Lung (tissue), 17 donors: ENCODE measurements at places on chromosomes 12 and 14.
A peak's percentile ranks its signal among the peaks of the same experiment; 100 is the strongest.

DNA sequence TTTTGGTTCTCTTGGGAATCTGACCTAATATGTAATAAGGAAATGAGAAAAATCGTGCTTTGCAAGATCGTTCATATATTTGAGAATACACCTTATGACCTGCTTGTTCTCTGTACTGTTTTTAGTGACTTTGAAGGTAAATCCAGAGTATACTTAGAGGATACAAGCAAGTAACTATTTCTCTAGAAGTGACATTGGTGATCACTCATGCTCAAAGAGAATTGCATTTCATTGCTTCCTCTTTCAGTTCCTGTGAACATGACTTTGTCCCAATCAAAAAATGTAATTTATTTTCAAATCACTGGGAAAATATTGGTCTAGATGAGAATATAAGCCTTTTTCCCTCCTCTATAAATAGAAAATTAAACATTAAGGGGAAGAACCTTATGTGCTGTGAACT is 2.7 kb downstream of the KTN1 start:
- DNase-seq, result no peak

DNA sequence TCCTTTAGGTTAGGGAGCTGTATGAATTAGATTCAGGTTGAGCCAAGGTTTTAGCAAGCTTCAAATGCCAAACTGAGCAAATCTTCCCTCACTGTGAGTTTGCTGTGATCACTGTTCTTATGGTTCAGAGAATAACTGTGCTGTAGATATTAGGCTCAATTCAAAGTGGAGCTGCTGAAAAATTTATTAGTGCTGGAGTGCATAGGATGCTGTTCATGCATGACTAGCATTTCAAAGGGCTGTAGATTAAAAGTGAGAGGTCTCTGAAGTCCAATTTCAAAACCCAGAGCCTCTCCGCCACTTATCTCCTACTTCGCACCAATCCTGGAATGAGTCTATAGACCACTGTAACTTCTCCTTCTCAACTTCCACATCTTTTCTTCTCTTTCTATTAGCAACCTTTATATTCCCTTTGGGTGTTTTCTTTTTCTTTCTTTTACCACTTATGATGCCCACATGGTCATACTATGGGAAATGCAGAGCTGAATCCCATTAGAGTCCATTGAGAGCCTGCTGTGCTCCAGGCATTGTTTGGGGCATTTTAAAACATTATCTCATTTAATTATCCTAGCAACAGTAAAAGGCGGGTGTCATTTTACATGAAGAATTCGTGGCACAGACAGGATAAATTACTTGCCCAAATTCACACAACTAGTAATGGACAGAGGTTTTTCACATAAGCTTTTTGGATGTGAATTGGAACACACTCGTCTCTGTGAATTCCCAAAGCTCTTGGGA is 77.5 kb upstream of the EEA1 start:
- DNase-seq, result no peak

DNA sequence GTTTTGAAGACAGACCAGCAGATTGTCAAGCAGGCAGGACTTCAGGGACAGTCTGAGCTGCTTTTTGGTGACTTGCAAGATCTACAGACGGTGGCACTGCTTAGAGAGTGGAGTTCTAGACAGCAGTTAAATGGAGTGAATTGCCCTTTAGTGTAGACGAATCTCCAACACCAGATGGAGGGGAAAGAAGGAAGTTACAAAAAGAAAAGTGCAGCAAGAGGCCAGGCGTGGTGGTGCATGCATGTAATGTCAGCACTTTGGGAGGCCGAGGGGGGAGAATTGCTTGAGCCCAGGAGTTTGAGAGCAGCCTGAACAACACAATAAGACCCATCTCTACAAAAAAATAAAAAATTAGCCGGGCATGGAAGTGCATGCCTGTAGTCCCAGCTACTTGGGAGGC is 8.4 kb upstream of the HHIPL1 start:
- no peak for DNase-seq

- no peak for DNase-seq
Observed at GRCh38 chr12:13981296-13981962, at the start of gene GRIN2B. GRIN2B (minus strand) TSS chr12:13981602; CDS start chr12:13866208, 115,394 bp downstream.

DNA sequence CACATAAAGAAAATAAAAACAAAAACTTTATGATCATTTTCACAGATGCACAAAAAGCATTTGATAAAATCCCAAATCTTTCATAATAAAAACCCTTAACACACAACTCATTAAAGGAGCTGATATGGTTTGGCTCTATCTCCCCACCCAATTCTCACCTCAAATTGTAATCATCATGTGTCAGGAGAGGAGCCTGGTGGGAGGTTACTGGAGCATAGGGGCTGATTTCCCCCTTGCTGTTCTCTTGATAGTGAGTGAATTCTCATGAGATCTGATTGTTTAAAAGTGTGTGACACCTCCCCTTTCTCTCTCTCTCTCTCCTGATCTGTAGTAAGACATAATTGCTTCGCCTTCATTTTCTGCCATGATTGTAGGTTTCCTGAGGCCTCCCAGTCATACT is 790.7 kb downstream of the C12orf50 start:
- no peak for DNase-seq

- DNase-seq, result peak; percentile 31
Observed at GRCh38 chr14:22955702-22956569, 954 bp downstream of the HAUS4 start.

DNA sequence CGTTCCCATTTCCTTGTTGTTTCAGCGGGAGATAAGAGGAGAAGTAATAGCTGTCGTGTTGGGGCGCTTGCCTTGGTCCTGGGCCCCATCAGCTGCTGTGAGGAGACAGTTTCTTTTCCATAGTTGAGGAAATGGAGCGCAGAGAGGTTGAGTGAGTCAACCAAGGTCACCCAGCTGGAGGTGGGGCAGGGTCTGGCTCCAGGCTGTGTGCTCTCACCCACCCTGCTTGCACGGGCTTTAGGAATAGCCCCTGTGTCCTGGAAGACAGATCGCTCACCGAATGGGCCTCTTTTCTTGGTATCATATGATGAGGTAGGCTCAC is 165.7 kb upstream of the RTL1 start:
- no peak for DNase-seq

DNA sequence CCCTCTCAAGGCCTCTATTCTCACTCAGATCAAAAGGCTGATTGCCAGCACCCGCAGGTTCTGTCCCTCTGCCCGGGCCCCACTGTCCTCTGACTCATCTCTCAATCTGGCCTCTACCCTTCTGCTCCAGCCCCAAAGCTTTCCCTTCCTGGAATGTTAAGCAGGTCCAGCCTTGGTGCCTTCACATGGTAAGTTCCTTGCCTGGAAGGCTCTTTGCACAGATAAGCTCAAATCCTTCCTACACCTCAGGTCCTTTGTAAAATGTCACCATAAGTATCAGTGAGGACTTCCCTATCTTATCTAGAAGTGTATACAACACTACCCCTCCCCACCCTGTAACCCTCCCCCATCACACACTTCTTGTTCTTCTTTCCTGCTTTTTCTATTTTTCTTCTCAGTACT is 22.2 kb downstream of the LPCAT3 start:
- DNase-seq, result no peak

- DNase-seq, result no peak
Observed at GRCh38 chr12:25054783-25055144, 105.9 kb upstream of the BCAT1 start.

- DNase-seq, result no peak
Observed at GRCh38 chr14:77375164-77375950, 1.5 kb downstream of the TMED8 start.

- no peak for DNase-seq
Observed at GRCh38 chr12:10293570-10294227, 14.0 kb upstream of the KLRD1 start.

DNA sequence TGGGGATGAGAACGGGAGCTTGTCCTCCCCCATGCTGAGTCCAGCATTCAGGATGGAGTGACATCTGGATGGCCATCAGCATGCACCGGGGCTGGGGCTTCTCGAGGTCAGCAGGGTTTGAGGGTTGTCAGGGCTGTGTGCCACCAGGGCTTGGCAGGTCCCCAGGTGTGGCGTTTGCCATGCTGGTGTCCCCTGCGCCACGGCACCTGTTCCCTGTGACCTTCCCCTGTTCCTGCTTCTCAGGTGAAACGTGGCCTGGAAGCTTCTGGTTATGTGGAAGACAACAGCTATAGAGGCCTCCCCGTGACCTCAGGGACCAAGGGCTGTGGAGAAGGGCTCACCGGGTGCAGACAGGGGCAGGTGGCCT is 152.4 kb downstream of the KIF26A start:
- peak; percentile 10 for DNase-seq

DNA sequence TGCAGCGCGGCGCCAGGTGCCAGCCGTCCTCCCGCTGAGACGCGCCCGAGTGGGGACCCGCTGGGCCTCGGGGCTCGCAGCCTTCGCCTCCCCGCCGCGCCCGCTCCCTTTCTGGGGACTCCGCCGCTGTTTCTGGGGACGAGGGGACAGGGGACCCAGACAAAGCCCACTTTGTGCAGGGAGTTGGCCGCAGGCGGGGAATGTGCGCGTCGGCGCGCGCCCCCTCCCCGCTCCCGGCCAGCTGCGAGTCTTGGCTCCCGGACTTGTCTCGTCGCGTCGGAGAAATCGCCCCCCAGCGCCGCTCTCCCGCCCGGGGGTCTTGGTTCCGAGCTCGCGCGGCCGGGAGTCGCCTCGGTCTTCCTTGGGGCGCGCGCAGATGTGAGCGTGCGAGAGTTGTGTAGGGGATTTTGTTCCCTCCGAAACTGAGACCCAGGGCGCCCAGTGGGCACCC is 717 bp downstream of the VASH1 start:
- peak; percentile 51 for DNase-seq

GRCh38 chr12:59887178-59887577 is 291.3 kb downstream of the SLC16A7 start:
- DNase-seq, result no peak

GRCh38 chr12:202081-202731 is 11.8 kb downstream of the SLC6A12 start:
- DNase-seq, result no peak

DNA sequence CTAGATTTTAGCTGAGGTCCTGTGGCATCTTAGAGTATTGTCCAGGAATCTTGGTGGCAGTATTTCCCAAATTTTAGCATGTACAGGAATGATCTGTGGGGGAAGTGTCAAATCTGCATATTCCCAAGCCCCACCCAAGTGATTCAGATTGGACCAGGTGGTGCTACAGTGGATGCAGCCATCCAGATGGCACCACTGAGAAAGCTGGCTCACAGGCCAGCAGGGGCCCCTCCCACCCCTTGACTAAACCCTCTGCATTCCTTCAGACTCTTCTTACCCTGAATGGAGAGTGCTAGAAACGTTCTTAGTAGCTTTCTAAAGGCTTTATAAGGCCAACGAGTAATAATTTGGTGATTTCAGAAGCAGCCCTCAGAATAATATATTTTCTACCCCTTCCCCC is 255.2 kb downstream of the NRXN3 start:
- DNase-seq, result no peak

DNA sequence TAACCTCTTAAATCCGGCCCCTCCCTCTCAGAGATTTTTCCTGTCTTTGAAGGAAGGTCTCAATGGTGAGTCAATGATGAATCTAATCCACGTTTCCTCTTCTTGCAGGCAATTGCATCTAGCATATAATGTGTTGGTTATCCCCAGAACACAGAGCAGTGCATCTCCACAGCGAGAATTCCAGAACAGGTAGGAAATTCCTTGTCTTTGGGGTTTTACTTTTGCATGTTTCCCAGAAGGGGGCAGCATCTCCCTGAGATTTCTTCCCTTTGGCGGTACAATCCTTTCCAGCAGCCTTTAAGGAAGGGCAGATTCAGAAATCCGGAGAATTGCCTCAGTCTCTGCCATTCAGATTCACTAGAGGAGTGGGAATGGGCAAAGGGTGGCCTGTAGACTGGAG is 128.0 kb downstream of the KCNA5 start:
- DNase-seq, result peak; percentile 69

- no peak for DNase-seq
Observed at GRCh38 chr14:104592785-104593184, 11.8 kb downstream of the TMEM179 start.

DNA sequence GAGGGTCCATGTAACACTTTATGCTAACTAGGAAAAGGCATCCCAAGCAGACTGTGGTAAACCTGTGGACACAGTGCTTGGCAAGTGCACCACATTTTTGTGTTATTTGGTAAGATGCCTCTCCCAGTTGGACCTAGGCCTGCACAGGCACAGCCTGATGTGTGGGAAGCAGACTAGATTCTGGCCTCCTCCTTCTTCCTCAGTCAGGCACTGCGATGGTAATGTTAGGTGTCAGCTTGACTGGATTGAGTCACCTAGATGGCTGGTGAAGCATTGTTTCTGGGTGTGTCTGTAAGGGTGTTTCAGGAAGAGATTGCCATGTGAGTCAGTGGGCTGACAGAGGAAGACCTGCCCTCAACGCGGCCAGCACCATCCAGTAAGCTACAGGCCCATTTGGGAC is 25.3 kb upstream of the RHOJ start:
- no peak for DNase-seq

- no peak for DNase-seq
Observed at GRCh38 chr14:90816681-90817436, 629 bp upstream of the TTC7B start.

DNA sequence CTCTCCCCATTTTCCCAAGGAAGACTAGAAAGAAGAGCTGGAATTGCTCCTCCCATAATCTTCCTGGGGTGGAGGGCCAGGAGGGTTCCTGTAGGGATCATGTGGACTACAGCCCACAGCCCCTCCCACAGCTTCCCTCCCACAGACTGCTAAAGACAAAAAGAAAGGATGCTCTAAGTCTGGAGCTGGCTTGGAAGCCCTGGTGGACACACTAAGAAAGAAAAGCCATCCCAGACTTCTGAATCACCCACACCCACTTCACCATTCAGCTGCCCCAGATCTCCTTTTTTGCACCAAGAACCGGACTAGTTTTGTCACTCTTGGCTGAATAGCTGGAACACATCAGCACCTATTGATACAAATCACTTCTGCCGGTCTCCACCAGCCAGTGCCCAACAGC is 56.8 kb upstream of the PLXNC1 start:
- no peak for DNase-seq

DNA sequence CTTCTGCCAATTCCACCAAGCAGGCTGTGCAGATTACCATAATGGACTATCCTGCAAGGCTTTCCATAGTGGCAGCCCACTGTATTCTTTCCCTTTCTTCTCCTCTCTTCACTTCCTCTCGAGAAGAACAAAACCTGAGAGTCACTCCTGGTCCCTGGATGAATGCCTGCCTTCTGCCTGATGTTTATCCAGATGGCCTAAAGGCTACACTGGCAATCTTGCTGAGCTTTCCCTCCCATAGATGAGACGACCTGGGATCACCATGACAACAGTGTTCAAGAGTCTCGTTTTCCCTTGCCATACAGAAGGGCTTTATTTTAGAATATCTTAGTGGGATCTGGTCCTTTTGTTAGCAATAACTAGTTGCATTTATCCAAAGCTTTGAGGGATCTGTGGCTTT is 142.3 kb downstream of the RTN1 start:
- no peak for DNase-seq
